ENCODE measurements at places on chromosomes 1 and 21.

DNA sequence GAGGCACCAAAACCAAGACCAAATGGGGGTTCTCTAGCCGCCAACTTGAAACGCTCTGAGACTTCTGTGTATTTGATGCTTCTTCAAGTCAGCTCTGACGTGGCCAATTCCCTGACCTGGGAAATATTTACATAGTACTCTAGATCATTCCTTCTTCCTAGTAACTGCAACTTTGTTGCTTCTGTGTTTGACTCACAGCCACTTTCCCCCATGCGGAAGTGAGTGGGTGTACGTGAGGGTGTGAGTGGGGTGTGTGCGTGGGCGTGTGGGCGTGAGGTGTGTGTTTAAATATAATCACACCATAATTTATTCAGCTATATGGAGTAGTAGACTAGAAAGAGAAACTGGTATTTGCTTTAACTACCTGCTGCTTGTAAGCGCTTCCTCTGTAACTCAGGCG, 111.0 kb downstream of the TAS1R2 start:
- DNase-seq: no peak

DNA sequence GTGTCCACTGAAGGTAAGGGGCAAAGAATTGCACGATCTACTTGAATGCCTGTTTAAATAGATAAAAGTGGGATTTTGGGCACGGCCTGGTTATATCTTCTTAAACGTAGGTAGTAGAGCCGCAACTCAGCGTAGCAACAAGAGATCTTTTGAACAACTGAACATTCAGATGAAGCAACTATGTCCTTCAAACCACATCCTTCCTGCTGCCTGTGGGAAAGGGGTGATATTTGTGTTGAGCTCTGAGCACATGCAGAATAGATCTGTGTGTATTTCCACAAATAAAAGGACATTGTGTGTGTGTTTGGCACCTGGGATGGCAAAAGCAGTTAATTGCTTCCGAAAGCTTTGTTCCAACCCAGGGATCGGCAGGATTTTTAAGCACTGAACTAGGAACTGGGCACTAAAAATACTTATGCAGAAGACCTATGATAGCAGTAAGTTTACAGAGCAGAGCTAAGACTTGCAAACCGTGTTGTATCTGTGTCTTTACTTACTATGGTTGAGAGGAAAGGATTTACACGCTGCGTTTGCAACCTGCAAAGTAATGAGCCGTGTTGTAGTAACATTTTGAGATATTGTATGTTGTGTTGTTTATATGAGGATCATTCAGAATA, 333.4 kb downstream of the CHRM3 start:
- DNase-seq: no peak

DNA sequence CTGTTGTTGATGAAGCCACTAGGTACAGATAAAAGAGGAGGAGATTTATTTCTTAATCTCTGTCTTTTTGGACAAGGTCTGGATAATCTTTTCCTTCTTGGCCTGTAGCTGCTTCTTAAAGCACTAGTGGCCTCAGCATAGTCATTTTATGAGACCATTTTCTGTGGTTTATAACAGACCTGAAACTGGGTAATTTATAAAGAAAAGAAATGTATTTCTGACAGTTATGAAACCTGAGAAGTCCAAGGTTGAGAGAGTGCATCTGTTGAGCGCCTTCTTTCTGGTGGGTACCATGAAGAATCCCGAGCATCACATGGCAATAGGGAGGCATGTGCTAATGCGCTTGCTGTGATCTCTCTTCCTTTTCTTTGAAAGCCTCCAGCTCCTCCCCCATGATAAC, 36.7 kb upstream of the PDC start:
- no peak for DNase-seq

DNA sequence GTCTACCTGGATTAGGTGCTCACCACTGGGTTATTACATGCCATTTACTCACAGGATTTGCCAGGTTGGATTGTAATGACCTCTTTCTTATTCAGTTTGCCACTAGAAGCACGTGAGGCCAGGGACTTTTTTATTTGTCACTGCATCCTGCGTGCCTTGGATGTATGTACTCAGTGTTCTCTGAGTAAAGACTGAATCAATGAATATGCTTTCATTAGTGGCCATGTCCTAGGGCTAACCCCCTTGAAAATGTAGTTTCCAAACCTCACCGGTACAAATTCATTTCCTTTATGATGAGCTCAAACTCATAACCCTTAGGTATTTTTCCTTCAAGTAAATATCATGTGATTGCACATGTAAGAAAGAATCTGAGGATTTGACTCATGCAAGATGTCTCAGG, 1.3 kb upstream of the ZP4 start:
- no peak for DNase-seq

DNA sequence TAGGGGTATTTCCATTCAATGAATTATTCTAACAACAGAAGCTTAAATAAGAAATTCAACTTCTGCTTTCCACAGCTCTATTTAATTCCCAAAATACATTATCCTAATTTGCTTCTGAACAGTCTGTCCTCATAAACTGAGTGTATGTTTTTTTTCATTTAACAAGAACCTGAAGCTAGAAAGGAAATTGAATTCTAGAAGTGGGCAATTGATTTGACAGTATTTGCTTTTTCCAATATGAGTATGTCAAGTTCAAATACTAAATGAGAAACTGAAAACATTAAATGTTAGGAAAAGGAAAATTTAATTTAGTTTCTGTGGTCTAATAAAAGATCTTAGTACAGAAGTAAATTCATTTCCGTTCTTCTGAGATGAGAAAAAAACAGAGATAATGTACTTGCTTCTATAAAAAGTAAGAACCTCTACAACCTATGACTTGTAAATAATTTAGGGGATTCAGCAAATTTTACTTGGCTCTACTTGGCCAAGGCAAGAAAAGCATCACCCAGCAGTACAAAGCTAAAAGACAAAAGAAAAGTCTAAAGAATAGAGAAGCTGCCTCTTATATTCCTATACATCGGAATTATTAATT, 31.1 kb downstream of the RAB3GAP2 start:
- DNase-seq: no peak

DNA sequence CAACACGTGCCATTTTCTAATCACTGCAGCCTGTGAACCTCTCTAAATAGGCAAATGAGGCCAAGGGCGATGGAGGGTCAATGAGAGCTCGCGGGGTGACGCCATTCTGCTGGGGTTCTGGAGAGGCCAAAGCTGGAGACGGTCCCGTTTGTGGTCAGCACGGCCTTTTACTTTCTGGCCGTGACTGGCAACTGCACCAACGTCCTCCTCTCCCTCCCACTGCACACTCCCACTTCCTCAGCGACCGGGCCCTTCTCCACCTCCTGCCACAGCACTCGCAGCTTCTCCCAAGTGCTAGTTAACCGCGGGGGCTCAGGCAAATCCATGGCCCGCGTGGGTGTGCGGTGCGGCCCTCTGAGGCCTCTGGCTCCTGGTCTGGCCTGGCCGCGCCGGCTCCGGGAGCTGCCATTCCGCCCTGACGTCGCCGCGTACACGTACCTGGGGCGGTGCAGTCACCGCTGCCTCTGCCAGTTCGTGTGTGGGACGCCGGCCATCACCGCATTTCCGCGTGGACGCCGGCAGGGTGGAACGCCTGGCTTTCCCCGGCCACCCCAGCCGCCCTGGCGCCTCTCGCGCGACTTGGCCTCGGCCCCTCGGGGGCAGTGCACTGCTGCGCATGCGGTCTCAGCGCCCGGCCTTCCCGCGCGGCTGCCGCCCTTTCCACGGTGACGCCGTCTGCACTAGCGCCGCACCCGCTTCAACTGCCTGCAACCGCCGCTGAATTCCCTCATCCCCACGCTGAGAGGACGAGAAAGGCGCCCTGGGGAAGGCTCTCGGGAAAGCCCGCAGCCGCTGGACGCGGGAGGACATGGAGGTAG, 18.2 kb downstream of the OR2C3 start:
- no peak for DNase-seq

GRCh38 chr1:33375316-33375715, 54.4 kb upstream of the A3GALT2 start:
- DNase-seq: no peak
